ENCODE measurements at places on chromosomes 4 and X.

- DNase-seq: no peak
Observed at GRCh38 chr4:1629699-1630083, 54.4 kb downstream of the FAM53A start.

DNA sequence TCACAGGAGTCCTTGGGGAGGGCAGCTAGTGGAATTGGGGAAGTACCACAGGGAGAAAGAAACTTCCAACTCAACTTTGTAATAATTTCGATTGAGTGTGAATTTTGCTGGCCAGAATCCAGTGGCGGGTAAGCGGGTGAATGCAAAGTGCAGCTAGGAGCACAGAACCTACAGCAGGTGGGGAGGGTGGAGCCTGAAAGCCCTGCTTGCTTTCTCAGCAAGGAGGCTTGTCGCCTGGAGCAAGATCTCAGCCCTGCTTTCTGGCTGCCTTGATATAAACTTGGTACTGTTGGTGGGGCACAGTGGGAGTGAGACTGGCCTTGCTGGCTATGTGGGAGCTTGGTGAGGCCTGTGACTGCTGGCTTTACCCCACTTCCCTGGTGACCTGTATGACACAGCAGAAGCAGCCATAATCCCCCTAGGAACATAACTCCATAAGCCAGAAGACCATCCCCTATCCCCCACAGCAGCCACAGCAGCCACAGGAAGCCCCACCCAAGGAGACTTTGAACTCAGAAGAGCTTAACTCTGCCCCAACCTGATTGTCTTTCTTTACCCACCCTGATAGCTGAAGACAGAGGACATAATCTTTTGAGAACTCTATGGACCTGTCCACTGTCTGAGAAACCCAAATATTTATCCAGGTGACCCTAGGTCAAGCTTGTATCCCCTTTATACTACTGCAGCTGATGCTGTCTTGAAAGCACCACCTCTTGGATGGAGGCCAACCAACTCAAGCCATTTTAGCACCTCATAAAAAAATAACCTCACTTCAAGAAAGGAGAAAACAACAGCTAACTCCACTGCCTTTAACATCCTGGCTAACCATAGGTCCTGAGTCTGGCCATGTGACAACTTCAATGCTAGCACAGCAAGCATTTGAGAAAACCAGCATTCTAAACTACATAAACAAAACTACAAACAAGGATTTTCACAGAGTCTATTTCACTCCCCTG, 87.2 kb upstream of the PDE5A start:
- no peak for DNase-seq

- no peak for DNase-seq
Observed at GRCh38 chrX:56978172-56978571, 17.2 kb downstream of the SPIN3 start.

DNA sequence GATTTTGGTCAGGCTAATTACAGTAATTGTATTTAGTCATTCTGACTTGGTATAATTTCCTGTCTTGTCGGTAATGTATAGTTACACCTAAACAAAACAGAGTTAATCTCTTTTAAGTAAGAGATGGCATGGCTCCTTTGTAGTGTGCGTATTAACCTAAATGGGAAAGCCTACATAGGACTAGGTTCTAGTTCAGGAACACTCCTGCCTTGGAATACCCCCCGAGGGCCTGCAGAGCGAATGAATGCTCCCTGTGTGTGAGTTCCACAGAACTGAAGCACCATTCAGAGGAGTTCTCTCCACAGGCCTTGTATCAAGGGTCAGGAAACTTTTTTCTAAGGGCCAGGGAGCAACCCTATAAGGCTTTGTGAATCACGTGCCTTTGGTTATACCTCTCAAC, 44.9 kb upstream of the STIM2 start:
- no peak for DNase-seq

- no peak for DNase-seq
Observed at GRCh38 chr4:52112411-52112810, 61.3 kb downstream of the SPATA18 start.

- no peak for DNase-seq
Observed at GRCh38 chr4:183354219-183354618, 32.0 kb upstream of the CLDN24 start.

DNA sequence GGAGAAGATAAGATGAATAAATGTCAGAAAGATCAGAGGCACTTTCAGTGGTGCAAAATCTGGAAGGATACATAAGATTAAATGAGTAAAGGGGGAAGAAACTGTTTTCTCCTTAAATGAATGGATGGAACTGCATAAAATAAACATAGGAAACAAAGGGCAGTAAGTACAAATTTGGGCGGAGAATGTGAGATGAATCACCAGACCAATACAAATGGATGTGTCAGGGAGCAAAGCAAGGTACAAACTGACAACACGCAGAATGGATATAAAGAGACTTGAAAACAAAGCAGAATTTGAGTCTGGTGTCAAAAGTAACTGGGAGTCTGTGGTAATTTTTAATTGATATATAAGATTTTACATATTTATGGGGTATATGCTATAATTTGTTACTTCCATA, 175.3 kb upstream of the PCDH18 start:
- no peak for DNase-seq

DNA sequence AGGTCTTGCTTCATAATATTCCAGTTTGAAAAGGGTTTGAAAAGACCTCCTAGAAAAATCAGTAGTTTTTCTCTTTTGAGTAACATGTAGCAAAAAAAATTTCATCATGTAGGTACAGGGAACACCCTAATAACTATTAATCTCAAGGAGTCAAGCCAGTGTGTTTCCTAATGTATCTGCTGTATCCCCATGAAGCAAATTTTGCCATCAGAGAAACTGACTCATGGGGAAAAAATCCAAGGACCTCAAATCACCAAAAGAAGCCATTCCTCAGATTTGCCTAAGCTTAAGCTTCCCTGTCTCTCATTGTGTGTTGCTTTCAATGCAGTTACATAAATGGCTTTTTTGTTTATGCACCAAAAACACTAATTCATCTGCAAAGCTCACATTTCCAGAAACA, 29.7 kb downstream of the F9 start:
- no peak for DNase-seq

DNA sequence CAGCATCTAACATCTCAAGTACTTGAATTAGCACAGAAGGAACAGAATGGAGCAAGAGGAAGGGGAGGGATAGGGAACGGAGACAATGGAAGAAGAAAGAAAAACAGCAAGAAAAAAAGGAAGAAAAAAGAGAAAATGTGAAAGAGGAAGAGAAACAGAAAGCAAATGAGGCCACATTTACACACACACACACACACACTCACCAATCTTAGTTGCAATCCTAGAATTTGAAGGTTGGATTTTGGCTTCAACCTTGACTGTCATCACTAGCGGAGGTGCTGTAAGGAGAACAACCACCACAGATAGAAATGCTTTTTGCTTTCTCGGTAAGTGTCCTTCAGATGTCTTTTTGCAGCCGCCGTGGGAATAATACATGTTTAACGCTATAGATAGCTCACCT, 327.1 kb upstream of the NWD2 start:
- no peak for DNase-seq

Data from type B pancreatic cell (in vitro differentiated cells).